ENCODE measurements at places on chromosomes 2 and 18.

DNA sequence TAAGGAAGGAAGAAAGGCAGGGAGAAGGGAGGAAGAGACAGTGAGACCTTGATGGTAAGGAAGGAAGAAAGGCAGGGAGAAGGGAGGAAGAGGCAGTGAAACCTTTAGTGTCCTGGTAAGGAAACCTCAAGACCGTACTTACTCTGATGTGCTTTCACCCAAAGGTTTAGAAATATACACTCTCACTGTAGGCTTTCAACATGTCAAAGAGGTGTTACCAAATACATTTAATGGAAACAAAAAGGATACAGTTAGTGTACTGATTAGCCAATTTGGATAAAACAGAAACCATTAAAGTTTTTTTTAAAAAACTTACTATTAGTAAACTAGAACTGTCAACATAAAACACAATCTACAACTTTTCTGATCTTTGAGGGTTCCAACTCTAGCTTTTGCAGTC lies 7.1 kb downstream of the FBXO15 start:
- DNase-seq = no peak

DNA sequence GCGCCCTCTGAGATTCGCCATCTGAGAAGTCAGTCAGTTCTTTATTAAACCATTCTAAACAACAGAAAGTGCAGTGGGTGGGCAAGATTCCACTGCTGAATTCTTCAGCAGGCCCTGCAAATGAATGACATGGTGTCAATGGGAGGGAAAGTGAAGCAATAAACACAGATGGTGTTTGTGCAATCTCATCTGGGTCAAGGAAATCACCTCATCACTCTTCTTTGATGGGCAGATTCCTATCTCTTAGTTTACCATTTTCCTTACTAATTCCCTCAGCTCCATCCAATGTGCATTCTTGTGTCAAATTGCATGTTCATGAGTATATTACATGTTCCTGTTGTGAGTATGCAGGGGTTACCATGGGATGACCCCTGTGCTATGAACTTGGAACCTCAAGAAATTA lies 100.7 kb upstream of the CYP1B1 start:
- no peak for DNase-seq

DNA sequence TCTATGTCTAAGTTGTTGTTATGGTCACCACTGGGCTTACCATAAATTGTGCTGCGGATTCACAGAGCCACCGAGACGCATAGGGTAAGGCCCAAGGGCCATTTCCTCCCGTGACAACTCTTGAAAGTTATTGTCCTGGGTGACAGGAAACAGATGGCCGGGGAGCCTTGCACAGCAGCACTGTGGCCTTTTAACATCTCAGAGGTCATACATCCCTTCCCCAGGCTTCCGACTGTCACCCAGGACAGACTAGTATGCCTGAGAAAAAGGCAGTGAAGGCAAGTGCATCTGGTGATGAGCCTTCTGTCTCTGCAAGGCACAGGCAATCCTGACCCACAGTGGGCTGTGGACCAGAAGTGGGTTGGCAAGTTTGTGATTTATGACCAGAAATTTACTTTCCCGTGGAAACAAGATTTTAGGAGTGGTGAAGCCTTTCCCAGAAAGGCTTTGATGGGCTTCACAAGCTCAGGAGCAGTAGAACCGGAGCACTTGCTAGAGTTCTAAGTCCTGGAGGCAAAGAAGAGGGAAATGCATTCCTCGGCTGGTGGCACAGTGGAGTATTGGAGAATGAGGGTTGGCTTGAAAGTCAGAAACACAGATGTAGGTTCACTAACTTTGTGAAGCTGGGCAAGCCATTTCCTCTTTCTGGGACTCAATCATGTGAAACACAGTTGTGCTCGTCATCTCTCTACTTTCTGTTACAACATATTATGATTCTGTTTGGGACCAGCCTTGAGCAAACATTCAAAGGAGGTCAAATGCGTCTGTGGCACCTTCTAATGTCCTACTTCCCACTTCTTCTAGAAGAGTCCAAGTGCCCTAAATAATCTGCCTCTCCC lies 2.0 kb upstream of the CAPN14 start:
- DNase-seq = no peak

DNA sequence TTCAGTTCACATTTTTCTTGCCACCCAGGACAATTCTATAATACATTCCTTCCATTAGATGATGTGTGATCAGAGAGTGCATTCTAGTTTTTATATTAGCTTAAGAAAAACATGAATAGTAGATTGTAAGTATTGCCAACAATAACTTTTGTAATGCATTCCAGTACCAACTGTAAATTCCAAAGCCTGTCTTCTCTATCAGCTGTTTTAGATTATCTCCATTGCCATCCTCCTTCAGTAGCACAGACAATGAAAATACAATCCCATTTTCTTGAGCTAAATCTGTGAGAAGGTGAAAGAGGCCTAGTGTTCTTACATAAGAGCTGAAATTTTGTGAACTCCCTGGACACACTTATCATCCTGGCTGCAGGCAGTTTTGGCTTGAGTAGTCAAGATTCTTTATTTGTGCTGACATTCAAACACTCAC lies 103.9 kb downstream of the CCBE1 start:
- no peak for DNase-seq

DNA sequence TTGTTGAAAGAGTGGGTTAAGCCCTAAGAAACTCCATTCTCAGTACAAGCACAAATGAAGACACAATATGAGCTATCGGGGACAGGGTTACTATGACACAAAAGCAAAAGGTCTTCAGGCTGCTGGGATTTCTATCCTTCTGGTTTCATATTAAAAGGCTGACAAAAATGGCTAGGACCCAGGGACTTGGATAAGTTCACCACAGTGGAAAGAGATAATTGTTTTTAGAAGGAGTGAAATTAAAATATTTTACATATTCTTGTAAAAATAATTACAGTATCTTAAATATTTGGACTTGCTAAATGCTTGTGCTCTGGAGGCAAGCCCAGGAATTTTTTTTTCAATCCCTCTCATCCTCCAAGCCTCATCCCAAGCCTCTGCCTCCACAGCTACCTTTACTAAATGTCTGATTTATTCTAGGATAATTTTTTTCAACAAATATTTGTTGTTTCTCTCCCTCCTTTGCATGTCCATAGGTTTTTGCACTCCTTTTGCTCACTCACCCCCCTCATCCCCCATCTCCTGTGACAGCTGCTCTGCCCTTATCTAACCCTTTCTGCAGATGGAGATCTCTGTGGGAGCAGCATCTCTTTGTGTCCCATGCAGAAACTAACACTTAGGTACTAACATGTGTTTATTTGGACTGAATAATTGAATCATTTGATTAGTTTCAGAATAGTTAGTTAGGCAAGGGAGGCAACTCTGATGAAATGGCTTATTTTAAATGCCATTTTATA lies 47.8 kb upstream of the NABP1 start:
- DNase-seq = no peak

GRCh38 chr2:181998041-181998835 lies 12.6 kb downstream of the PPP1R1C start:
- DNase-seq = no peak

- no peak for DNase-seq
These were observed 146.3 kb upstream of the CTAGE1 start for GRCh38 chr18:22564036-22564435.

GRCh38 chr2:37156857-37157714 lies at the start of gene EIF2AK2:
EIF2AK2 (minus strand) TSS chr2:37156980; CDS start chr2:37147806, 9,174 bp downstream.
- DNase-seq = peak; percentile 79

DNA sequence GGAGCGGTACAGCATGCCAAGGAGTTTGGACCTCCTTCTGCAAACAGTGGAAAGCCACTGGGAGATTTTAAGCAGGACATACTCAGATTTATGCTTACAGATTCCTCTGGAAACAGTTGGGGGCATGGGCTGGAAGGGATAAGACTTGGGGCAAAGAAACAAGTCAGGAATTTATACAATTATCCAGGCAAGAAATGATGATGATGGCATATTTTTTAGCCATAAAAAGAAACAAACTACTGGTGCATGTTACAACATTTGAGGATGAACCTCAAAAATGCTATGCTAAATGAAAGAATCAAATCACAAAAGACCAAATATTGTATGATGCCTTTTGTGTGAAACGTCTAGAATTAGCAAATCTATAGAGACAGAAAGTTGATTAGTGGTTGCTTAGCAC lies 13.5 kb upstream of the VIT start:
- no peak for DNase-seq

DNA sequence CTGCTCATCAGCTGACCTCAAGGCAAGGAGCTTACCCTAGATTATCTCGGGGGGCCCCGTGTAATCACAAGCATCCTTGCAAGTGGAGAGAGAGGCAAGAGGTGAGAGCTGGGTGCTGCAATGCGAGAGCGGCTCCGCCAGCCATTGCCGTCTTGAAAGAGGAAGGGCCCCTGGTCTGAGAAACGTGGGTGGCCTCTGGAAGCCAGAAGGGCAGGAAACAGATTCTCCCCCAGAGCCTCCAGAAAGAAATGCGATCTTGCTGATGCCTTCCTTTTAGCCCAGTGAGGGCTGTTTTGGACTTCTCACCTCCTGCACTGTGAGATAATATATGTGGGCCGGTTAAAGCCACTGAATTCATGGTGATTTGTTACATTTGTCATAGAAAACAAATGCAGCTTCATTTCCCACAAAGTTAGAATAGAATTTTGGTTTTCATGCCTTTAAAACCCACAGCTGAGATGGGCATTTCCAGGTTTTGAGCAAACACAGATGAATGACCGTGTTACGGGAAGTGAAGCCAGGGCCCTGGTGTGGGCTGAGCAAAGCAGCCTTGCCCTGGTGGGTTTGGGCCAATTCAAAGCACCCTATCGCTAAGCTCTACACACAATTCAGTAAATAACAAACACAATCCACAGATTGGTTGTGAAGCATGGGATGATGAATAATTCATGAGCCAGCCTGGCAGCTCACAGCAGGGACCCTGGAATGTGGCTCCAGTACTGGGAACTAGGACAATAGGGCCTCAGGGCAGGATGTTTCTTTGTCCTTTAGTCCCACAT lies 319.9 kb upstream of the HS6ST1 start:
- peak; percentile 12 for DNase-seq

GRCh38 chr2:85312404-85312803 lies 15.4 kb downstream of the TGOLN2 start:
- DNase-seq = no peak

DNA sequence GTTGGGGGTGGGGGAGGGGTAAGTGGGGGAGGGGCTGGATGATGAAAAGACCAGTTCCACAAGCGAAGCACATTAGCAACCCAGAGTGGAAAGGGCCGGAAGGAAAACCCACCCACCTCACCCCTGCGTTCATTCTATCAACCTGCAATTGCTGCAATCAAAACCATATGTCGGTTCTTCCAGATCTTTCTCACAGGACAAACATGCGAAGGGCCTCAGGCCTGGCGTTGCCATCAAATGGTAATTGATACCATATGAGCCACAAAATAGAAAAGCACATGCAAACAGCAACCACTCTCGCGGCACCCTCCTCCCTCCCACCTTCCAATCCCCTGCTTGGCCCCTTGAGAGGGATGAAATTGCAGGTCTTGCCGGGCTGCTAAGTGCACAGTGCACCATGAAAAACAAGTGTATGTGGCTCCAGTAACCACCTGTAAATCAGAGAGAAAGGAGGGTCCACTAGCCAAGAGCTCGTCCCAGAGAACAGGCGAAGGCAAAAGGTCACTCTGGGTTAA lies 287.5 kb downstream of the TCF4 start:
- DNase-seq = no peak

DNA sequence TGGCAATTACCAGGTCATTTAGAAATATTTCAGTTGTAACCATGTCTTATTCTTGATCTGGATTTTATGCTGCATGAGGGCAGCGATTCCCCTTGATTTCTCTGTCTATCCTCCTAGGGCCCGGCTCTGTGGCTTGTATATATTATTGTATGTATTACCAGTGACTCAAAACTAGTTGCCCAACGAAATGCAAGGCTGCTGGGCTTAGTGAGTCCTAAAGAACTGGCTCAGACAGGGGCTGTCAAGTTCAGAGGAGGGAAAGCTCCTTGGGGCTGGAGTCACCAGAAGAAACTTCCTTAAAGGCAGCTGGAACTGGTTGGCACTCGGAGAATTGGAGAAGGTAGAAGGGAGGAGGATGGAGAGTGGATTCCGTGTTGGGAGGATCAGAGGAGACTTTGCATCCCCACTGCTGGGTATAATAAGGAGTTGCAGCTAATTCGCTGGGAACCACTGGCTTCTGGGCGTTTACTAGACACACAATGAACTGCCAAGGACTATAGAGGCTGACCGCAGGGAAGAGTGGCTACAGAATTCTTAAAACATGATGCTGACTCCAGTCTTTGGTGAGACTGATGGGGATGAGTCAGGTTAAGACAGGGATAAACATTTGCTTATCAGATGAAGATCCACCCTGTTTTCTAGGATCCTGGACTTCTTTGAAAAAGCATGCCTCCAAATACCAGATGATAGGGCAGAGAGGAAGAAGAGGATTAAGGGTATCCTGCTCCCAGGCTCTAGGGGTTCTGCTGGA lies 104.3 kb downstream of the PRKCE start:
- DNase-seq = no peak

- no peak for DNase-seq
These were observed 9.6 kb downstream of the CNGA3 start for GRCh38 chr2:98355881-98356280.

Data from D721Med (cell line).